Posterior cingulate gyrus (tissue), 11 donors: ENCODE measurements at places on chromosomes 1 and 21.

GRCh38 chr1:46128344-46128743 is 4.1 kb downstream of the PIK3R3 start:
- no peak for DNase-seq

GRCh38 chr1:40951943-40952743 is 27.4 kb upstream of the CTPS1 start:
- DNase-seq: peak; percentile 75

DNA sequence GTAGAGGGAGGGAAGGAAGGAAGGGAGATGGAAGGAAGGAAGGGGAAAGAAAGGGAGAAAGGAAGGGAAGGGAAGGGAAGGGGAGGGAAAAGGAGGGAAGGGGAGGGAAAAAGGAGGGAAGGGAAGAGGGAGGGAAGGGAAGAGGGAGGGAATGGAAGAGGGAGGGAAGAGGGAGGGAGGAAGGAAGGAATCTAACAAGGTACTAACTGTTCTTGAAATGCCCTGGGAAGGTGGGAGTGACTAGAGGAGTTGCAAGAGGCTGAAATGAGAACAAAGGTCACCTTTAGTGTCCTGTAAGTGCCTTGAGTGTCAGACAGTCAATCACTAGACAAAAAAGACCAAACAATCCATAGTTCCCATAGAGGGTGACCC is 2.3 kb upstream of the ATP2B4 start:
- DNase-seq: no peak

GRCh38 chr1:25033828-25034705 is 104.0 kb upstream of the RUNX3 start:
- DNase-seq: peak; percentile 68

DNA sequence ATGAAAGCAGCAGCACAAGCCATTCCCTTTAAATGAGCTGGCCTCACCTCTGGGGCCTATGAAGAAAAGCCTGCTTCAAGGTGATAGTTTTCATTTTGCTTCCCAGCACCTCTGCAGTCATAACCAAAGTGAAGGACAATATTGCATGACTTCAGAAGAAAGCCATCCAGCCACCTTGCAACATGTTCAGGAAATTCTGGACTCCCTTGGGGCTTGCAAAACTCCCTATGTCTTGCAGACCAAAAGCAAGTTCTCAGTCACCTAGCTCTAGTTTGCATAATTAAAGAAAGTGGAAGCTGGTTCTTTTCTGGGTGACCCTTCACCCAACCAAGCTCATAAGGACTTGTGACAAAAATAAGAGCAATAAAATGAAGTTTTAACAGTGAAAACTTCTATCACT is 87.6 kb downstream of the GFI1 start:
- no peak for DNase-seq

GRCh38 chr1:185058876-185059275 is 13.5 kb downstream of the RNF2 start:
- no peak for DNase-seq

- peak; percentile 62 for DNase-seq
These were observed 7.7 kb downstream of the TFF2 start for GRCh38 chr21:42343101-42343500.

- DNase-seq: no peak
These were observed 13.3 kb downstream of the ETV3 start for GRCh38 chr1:157124855-157125254.
